Stomach (tissue), 19 donors: ENCODE measurements at places on chromosomes 5 and 9. TPM values are rescaled to one million over a fixed set of nuclear protein-coding genes. Genes with fewer than 3 reads are reported as not detected.
A peak's percentile ranks its signal among the peaks of the same experiment; 100 is the strongest.

DNA sequence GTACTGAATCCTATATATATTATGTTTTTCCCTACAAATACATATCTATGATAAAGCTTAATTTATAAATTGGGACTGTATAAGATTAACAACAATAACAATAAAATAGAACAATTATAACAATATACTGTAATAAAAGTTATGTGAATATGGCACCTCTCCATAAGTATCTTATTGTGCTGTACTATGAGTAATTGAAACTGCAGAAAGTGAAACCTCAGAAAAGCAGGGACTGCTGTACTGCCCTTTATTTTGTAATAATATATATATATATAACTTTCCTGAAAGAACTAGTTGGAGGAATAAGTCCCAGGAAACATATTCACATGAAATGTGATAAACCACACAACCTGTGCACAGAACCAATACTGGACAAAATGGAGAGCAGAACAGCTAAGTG lies 77.3 kb downstream of the PAM start:
- no peak overlapping the region for H3K27ac ChIP-seq
- no peaks in the 10 kb centered on the region for H3K36me3 ChIP-seq
- H3K4me3 ChIP-seq, result no peak overlapping the region
- H3K27me3 ChIP-seq, result no peaks in the 10 kb centered on the region
- no peaks in the 10 kb centered on the region for H3K4me1 ChIP-seq

DNA sequence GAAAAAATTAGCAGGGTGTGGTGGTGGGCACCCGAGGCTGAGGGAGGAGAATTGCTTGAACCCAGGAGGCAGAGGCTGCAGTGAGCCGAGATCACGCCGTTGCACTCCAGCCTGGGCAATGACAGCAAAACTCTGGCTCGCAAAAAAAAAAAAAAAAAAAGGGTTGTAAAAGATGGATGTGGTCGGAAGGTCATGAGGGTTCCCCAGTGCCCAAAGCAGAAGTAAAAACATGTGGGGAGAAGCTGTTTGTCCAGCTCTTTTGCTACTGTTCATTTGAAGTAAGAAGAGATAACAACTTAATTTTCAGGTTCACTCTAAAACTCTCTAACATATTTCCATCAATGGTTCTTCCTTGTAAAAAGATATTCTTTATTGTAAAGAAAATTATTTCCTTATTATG lies 57.1 kb upstream of the GOLPH3 start:
- H3K36me3 ChIP-seq, result peaks cover 11% of the 10 kb centered on the region
- H3K4me3 ChIP-seq, result no peak overlapping the region
- no peaks in the 10 kb centered on the region for H3K27me3 ChIP-seq
- peaks cover 33% of the 10 kb centered on the region for H3K4me1 ChIP-seq
- no peak for DNase-seq

- no peak for DNase-seq
- no peaks in the 10 kb centered on the region for H3K4me1 ChIP-seq
- H3K4me3 ChIP-seq, result no peak overlapping the region
- H3K36me3 ChIP-seq, result no peaks in the 10 kb centered on the region
These were observed 34.0 kb upstream of the LURAP1L start for GRCh38 chr9:12740845-12741244.

GRCh38 chr9:121914604-121915303 lies 178.4 kb downstream of the TTLL11 start:
- H3K36me3 ChIP-seq, result no peaks in the 10 kb centered on the region
- H3K27ac ChIP-seq, result no peak overlapping the region
- no peaks in the 10 kb centered on the region for H3K27me3 ChIP-seq
- H3K4me3 ChIP-seq, result no peak overlapping the region
- H3K4me1 ChIP-seq, result no peaks in the 10 kb centered on the region
- no peak for DNase-seq

- H3K4me3 ChIP-seq, result no peak overlapping the region
- peak; percentile 69 for DNase-seq
- peaks cover 78% of the 10 kb centered on the region for H3K4me1 ChIP-seq
- H3K36me3 ChIP-seq, result peaks cover 18% of the 10 kb centered on the region
- no peaks in the 10 kb centered on the region for H3K27me3 ChIP-seq
These were observed 33.1 kb downstream of the ATP6V0E1 start for GRCh38 chr5:173016598-173017046.

DNA sequence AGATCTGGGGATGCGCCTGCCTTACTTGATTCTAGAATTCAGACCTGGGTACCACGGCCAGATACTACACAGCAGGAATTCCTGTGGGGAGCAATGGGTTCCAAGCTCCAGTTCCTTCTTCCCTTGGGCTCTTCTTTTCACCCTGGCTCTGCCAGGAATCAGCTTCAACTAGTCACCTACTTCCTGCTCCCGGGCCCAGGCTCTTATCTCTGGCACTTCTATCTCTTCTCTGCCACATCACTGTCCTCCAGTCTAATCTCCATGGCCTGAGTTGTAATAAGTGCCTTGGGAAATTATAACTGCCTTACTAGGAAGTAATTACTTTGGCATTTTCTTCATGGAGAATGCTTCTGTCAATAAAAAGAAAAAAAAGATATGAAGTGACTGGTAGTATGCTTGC lies 26.2 kb upstream of the SERINC5 start:
- H3K36me3 ChIP-seq, result no peaks in the 10 kb centered on the region
- H3K4me1 ChIP-seq, result no peaks in the 10 kb centered on the region
- no peak overlapping the region for H3K4me3 ChIP-seq
- no peak for DNase-seq
- H3K27me3 ChIP-seq, result no peaks in the 10 kb centered on the region
- H3K27ac ChIP-seq, result no peak overlapping the region

GRCh38 chr5:129445379-129445778 lies 14.7 kb upstream of the ADAMTS19 start:
- H3K4me1 ChIP-seq, result peaks cover 8% of the 10 kb centered on the region
- no peaks in the 10 kb centered on the region for H3K36me3 ChIP-seq
- no peak overlapping the region for H3K27ac ChIP-seq

IFNW1 gene
- not detected for total RNA-seq
